Renal pelvis (tissue), 12 donors: ENCODE measurements at places on chromosomes 7 and 10.
A peak's percentile ranks its signal among the peaks of the same experiment; 100 is the strongest.

DNA sequence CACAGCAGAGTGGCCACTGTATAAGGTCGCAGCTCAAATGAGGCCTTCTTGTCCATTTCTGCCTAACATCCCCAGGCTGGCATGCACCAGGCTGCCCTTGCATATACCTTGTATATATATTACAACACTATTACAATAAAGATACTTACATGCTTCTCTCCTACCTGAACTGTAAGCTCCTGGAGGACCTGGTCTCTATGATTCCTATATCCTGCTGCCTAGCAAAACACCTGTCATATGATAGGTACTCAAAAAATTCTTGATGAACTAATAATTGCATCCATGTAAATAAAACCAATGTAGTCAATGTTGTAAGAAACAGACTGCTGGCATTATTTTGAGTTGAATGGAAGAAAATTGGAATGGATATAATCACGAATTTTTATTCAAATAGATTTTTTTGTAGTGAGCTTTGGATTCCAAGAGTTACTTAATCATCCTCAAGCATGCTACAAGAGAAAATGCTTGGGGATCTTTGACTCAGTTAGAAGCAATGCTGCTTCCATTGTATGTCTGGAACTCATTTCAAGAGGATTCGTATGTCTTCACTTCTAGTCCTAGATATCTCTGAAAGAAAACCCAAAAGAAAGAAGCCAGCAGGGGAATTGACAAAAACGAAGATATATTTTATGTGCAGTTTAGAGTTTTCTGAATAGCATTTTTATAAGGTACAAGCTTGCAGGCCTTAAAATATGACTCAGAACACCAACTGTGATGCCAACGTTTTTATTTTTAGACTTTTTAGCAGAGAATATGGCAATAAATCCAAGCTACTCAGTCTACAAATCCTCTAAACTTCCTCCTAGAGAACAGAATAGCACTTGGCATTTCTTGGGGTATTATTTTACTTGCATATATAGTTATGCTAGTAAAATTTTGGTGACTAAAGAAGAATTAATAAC lies 53.1 kb downstream of the OSBPL3 start:
- DNase-seq: no peak

DNA sequence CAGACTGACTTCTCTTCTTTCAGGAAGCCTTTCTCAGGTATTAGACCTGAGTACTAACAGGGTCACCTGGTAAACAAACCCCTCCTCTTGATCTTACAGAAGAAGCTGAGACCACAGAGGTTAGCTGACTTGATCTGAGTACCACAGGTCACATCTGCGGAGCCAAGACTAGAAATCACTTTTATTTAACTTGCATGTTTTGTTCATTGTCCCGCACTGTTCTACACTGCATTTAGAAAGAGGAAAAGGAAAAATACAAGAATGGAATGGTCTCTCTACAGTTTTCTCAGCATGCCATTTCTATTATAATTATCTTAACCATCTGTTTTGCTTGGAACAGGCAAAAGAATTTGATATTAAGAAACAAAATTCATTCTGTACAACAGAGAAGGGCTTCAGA lies 245.6 kb upstream of the ETV1 start:
- DNase-seq: no peak

- DNase-seq: peak; percentile 69
These were observed 367.7 kb upstream of the SEMA3D start for GRCh38 chr7:85554236-85555178.

DNA sequence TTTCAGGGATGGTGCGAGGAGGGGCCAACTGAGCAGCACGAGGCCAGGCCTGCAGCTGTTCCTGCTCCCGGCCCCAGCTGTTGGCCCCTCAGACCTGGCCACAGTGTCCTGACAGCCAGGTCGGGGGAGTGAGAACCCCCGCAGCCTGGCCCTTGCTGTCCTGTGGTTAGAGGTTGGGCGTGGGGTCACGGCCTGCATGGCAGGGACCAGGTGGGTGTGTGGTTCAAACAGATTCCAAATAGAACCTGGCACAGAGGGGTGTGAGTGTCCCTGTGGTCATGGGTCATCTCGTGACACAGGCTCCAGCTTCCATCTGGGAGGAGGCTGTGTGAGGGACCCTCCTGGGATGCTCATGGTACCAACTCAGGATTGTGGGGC lies 10.3 kb downstream of the NPTX2 start:
- DNase-seq: no peak

DNA sequence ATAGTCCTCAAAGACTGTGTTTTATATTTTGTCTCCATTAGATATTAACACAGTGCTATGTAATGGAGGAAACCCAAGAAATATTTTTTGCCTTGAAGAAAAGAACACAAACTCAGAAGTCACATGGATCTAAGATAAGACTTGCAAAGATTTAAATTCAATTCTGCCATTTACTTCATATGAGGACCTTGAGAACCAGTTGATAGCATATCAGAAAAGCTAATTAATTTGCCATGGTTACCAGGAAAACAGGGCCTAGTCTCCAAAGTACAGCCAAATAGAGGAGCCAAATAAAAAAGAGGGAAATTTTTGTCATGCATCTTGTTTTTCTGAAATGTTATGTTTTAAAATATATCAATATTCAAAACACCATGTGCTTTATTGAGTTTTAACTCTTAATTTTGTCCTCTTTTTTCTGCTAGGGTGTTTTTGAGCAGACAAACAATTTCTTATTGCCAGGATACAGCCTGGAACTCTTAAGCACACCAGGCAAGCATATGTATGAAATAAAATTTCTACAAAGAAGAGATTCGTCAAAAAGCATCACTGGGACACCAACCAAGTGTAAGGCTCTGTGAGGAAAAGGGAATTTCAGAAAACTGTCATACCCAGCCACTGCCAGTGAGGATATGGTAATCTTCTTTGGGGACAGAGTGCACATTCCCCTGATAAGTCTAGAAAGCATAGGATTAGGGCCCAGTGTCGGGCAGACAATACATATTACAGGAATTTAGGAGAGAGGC lies 10.6 kb upstream of the TOMM7 start:
- DNase-seq: no peak

GRCh38 chr10:74008212-74008731 lies 10.4 kb downstream of the VCL start:
- DNase-seq: no peak

GRCh38 chr7:46607176-46607575 lies 686.1 kb upstream of the IGFBP3 start:
- DNase-seq: no peak

GRCh38 chr7:111196655-111197054 lies 105.7 kb downstream of the LRRN3 start:
- DNase-seq: no peak

- DNase-seq: no peak
These were observed 10.7 kb downstream of the EBF3 start for GRCh38 chr10:129953119-129954051.
